CD8-positive, alpha-beta memory T cell (primary cell): ENCODE measurements at places on chromosomes 11 and 22. TPM values are rescaled to one million over a fixed set of nuclear protein-coding genes. Genes with fewer than 3 reads are reported as not detected.
A peak's percentile ranks its signal among the peaks of the same experiment; 100 is the strongest.

- no peaks in the 10 kb centered on the region for H3K4me1 ChIP-seq
- no peaks in the 10 kb centered on the region for H3K36me3 ChIP-seq
- no peak overlapping the region for H3K27ac ChIP-seq
- no peak for DNase-seq
- no peaks in the 10 kb centered on the region for H3K27me3 ChIP-seq
- no peak overlapping the region for H3K4me3 ChIP-seq
These were observed 457.7 kb downstream of the BRD1 start for GRCh38 chr22:49369726-49370626.

GRCh38 chr22:43859621-43860020 is 2.7 kb downstream of the SULT4A1 start:
- DNase-seq: no peak
- no peaks in the 10 kb centered on the region for H3K4me1 ChIP-seq
- no peaks in the 10 kb centered on the region for H3K36me3 ChIP-seq
- peaks cover 9% of the 10 kb centered on the region for H3K27me3 ChIP-seq

DNA sequence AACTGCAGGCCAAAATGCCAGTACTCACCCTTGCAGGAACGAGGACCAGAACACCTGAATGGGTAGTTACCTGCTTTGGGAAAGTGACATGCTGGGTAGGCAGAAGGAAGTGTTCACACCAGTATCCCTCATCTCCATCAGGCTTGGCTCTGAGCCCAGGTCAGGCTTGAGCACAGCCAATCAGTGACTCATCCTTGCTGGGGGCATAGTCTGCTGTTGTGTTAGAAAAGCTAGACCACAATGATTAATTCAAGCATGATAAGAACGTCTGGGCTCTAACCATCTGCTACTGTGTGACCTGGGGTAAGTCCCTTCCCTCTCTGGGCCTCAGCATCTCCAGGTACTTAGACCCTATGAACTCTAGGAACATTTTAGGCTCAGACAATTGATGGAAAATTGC is 450.4 kb downstream of the MIAT start:
- no peak overlapping the region for H3K4me3 ChIP-seq
- DNase-seq: no peak
- no peaks in the 10 kb centered on the region for H3K36me3 ChIP-seq

DNA sequence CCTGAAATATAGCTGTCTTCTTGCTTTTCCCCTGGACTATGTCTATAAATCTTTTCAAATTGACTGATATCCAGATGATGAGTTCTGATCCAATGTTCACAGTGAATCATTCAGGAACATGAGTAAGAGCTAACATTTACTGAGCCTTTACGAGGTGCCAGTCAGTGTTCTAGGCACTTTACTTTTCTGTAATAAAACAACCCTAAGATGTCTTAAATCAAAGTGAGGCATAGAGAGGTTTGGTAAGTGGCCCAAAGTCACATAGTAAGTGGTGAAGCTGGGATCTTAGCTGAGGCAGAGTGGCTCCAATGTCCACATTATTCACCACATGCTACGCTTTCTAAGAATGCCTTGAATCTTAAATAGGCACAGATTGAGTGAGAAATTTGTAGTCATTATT is 79.9 kb upstream of the OR4C15 start:
- H3K27ac ChIP-seq: no peak overlapping the region
- no peaks in the 10 kb centered on the region for H3K27me3 ChIP-seq
- DNase-seq: no peak
- H3K36me3 ChIP-seq: no peaks in the 10 kb centered on the region
- no peaks in the 10 kb centered on the region for H3K4me1 ChIP-seq
- H3K4me3 ChIP-seq: no peak overlapping the region

- H3K27ac ChIP-seq: no peak overlapping the region
- H3K36me3 ChIP-seq: no peaks in the 10 kb centered on the region
- H3K4me3 ChIP-seq: no peak overlapping the region
- H3K4me1 ChIP-seq: peaks cover 12% of the 10 kb centered on the region
- no peak for DNase-seq
- H3K27me3 ChIP-seq: peaks cover 21% of the 10 kb centered on the region
These were observed 2.0 kb upstream of the PACSIN3 start for GRCh38 chr11:47188259-47188658.

- no peaks in the 10 kb centered on the region for H3K27me3 ChIP-seq
- peak; percentile 35 for DNase-seq
- H3K4me3 ChIP-seq: peak overlapping the region; percentile 94
- H3K4me1 ChIP-seq: peaks cover 20% of the 10 kb centered on the region
- peaks cover 11% of the 10 kb centered on the region for H3K36me3 ChIP-seq
These were observed 862 bp upstream of the CENATAC start for GRCh38 chr11:118996926-118997626.

TPH1 gene
- 0.20 TPM for total RNA-seq

C11orf42 gene
- total RNA-seq: not detected

GRCh38 chr11:130050257-130050656 is 19.4 kb upstream of the APLP2 start:
- H3K4me3 ChIP-seq: no peak overlapping the region
- DNase-seq: no peak
- no peaks in the 10 kb centered on the region for H3K4me1 ChIP-seq
- no peak overlapping the region for H3K27ac ChIP-seq
- H3K27me3 ChIP-seq: no peaks in the 10 kb centered on the region
- H3K36me3 ChIP-seq: no peaks in the 10 kb centered on the region

EMSY gene
- 28.2 TPM for total RNA-seq

SCGB2A2 gene
- not detected for total RNA-seq

DNA sequence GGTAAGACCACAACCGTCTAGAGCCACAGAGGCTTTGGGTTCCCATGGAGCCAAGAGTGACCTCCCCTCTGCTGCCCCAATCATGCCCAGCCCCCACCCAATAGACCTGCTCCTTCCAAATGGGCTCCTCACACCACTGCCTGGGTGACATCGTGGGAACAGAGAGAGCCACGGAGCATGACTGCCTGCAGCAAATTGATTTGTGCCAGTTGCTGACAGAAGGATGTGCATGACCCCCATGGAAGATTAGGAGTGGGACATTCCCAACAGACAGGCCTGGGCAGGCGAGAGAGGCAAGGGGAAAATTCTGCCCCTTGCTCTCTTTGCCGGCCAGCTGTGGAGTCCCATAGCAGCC is 88.5 kb downstream of the TENM4 start:
- no peaks in the 10 kb centered on the region for H3K36me3 ChIP-seq
- H3K4me3 ChIP-seq: no peak overlapping the region
- no peak overlapping the region for H3K27ac ChIP-seq
- H3K27me3 ChIP-seq: no peaks in the 10 kb centered on the region

DNA sequence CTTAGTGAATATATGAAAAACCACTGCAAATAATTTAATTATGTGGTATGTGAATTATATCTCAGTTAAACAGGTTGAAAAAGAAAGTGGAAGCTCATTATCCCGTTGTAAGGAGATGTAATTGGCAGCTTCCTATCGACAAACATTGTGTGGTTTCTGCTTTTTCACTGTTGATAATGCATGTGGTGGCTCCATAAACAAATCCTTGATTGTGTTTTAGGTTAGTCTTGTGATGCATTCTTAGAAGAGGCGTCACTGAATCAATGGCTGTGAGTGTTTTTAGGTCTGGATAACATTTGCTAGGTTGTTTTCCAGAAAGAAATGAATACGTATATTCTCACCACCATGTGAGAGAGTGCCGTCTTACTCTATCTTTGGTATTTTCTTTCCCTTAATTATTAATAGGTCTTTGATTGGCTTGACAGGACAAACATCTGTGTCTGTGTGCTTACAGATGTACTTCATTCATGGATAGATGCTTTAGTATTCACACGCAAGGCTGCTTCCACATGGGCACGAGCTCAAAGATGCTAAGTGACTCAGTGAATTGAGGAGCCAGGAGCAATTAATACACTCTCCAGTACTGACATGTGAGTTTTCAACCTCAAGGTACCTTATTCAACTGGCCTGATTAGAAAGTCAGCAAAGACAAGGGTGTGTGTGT is 166.7 kb downstream of the TBC1D22A start:
- no peak overlapping the region for H3K4me3 ChIP-seq
- H3K36me3 ChIP-seq: no peaks in the 10 kb centered on the region
- DNase-seq: no peak
- H3K27me3 ChIP-seq: no peaks in the 10 kb centered on the region
- H3K4me1 ChIP-seq: no peaks in the 10 kb centered on the region

DNA sequence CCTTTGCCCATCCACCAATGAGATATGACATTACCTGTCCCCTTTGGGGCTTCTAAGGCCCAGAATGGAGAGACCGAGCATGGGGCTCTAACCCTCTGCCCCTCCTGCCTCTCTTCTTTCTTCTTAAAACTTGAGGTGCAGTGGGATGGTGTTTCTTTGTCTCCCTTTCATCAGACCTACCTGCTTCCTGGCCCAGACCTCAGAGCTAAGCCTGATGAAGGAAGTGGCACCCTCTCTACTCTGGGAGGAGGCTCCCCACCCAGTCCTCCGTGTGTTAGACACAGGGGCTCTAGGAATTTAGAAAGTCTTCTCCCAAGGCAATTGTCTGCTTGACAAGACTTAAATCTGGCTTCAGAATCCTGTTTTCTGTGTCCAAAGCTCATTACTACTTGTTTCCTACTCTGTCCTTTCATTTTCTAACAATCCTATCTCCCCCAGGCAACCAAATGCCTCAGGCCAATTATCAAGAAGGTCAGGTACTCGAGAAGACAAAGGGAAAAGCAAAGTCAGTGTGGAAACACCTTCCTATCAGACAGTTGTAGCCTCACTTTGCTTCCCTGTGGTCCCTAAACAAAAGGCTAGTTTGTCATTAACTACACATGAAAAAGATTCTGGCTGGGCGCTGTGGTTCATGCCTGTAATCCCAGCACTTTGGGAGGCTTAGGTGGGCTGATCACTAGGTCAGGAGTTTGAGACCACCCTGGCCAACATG is 20.3 kb upstream of the PARVA start:
- peak overlapping the region; percentile 35 for H3K4me3 ChIP-seq
- H3K27ac ChIP-seq: no peak overlapping the region
- H3K27me3 ChIP-seq: no peaks in the 10 kb centered on the region
- DNase-seq: no peak
- H3K36me3 ChIP-seq: no peaks in the 10 kb centered on the region

DNA sequence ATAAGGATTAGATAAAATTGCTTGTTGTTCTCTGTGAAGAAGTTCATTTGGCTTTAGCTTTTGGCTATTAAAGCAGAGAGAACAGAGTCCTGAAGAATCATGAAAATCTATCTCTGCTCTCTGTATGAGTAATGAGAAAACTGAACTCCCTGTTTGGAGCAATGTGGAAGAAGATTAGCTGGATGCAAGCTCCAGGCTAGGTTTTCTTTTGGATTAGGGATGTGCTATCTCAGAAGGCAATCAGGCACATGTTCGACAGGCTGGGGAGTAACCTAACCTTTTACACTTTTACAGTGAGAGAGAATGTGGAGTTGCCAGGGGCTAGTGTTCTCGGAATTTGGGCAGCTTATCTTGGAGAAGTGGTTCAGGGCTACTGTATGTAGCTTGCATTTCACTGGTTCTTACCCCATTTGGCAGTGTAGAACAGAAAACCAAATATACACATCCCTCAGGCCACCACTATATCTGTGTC is 8.5 kb upstream of the SLN start:
- no peaks in the 10 kb centered on the region for H3K27me3 ChIP-seq
- no peak overlapping the region for H3K4me3 ChIP-seq
- no peaks in the 10 kb centered on the region for H3K36me3 ChIP-seq
- DNase-seq: no peak

DNA sequence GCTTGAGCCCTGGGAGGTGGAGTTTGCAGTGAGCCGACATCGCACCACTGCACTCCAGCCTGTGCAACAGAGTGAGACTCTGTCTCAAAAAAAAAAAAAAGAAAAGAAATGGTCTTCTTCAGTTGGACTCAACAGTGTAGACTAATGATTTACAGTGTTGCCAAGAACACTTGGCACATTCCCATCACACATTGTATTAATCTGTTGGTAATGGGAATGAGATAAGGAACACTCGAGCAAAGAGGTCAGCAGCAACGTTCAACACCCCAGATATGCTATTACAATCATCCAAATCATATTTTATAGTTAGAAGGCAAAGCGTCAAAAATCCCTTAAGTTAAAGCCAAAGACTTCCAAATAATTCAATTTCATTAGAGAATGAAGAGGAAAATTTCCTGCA is 14.5 kb downstream of the CDON start:
- no peak for DNase-seq
- no peaks in the 10 kb centered on the region for H3K36me3 ChIP-seq
- H3K27ac ChIP-seq: no peak overlapping the region
- H3K27me3 ChIP-seq: no peaks in the 10 kb centered on the region
- no peaks in the 10 kb centered on the region for H3K4me1 ChIP-seq

GRCh38 chr11:66044757-66045156 is 4.2 kb downstream of the GAL3ST3 start:
- H3K27me3 ChIP-seq: no peaks in the 10 kb centered on the region
- H3K27ac ChIP-seq: no peak overlapping the region
- DNase-seq: peak; percentile 15
- peaks cover 13% of the 10 kb centered on the region for H3K4me1 ChIP-seq

- H3K36me3 ChIP-seq: no peaks in the 10 kb centered on the region
- peak; percentile 74 for DNase-seq
- peak within 1 kb of the TSS; percentile 81 for H3K4me3 ChIP-seq
- peak within 1 kb of the TSS; percentile 63 for H3K27ac ChIP-seq
- H3K4me1 ChIP-seq: peaks cover 18% of the 10 kb centered on the region
These were observed at the start of gene DENND5A for GRCh38 chr11:9265211-9266131. Gene DENND5A (minus strand): TSS chr11:9265350. CDS start chr11:9265069, 281 bp downstream.

C22orf31 gene
- not detected for total RNA-seq
